ENCODE measurements at places on chromosomes 5 and 9.

DNA sequence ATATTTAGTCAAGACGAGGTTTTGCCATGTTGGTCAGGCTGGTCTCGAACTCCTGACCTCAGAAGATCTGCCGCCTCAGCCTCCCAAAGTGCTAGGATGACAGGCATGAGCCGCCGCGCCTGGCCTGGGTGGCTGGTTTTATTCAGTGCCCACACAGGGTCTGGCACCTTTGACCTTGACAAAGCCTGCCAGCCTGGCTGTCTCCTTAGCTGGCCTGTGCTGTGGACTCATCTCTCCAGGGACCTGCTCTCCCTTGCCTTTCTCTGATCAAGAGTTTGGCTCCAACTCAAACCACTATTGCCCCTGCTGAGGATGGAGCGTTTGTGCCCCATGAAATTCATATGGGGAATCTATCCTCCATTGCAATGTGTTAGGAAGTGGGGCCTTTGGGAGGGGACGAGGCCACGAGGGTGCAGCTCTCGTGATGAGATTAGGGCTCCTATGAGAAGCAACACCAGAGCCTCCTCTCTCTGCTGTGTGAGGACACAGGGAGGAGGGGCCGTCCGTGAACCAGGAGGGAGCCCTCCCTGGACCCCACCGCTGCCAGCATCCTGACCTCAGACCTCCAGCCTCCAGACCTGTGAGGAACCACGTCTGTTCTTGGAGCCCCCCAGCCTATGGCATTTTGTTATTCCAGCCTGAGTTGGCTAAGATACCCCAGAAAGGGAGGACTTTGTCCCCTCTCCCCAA lies 45.0 kb downstream of the MRPL36 start:
- no peak for DNase-seq

- DNase-seq, result no peak
Observed at GRCh38 chr9:84501587-84501986, 161.0 kb upstream of the SLC28A3 start.

GRCh38 chr9:136015656-136016571 lies 54.7 kb upstream of the UBAC1 start:
- no peak for DNase-seq

DNA sequence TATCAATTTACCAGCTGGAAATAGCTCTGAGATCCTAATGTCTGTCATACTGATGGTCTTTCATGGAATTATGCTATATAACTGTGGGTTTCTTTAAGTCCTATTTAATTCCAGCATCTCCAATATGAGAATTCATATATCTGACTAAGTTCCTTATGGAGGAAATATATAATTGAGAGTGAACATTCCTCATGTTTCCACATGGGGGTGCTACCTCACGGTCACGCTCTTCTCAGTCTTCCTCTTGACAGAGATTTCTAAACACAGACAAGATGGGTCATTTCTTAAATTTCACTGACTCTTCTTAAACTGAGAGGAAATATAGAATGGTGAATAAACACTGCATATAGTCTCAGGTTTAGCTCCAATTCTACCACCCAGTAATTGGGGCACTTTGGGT lies 212.1 kb downstream of the SLF1 start:
- DNase-seq, result no peak

- peak; percentile 10 for DNase-seq
Observed at GRCh38 chr9:105246656-105247173, 2.3 kb downstream of the SLC44A1 start.

Measured in cerebellum (tissue), 4 donors.